ENCODE measurements at places on chromosomes 5 and 9. TPM values are rescaled to one million over a fixed set of nuclear protein-coding genes. Genes with fewer than 3 reads are reported as not detected.

PNPLA7 gene
- total RNA-seq: 0.50 TPM

CMYA5 gene
- total RNA-seq: 0.30 TPM

PTGDS gene
- not detected for total RNA-seq

ANKRD31 gene
- under 0.01 TPM for total RNA-seq

SLIT3 gene
- 0.34 TPM for total RNA-seq

CER1 gene
- not detected for total RNA-seq

GDNF gene
- total RNA-seq: not detected

BARHL1 gene
- total RNA-seq: not detected

SLC46A2 gene
- not detected for total RNA-seq

C9 gene
- not detected for total RNA-seq

OCLN gene
- total RNA-seq: 4.2 TPM

CCL28 gene
- 0.34 TPM for total RNA-seq

DOCK8 gene
- under 0.01 TPM for total RNA-seq

C8G gene
- not detected for total RNA-seq

Measured in bronchus fibroblast of lung (primary cell).